ENCODE measurements at places on chromosomes 7 and 10.

DNA sequence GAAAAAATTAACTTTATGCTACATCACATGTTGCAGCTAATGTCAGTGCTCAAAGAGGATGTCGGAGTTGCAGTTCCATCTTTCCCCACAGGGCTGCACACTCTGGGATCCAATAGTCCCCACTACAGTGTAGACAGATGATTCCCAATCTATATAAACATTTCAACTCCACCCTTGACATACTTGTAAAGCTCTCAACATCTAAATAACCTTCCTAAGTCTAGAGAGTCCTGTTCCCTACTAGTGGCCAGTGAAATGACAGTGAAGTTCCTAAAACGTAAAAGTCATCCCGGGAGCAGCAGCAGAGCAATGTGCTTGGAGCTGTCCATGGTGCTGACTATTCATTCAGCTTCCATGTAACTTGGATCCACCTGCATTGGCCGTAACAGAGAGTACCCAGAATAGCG, 145.1 kb downstream of the GRM8 start:
- DNase-seq = peak; percentile 31

DNA sequence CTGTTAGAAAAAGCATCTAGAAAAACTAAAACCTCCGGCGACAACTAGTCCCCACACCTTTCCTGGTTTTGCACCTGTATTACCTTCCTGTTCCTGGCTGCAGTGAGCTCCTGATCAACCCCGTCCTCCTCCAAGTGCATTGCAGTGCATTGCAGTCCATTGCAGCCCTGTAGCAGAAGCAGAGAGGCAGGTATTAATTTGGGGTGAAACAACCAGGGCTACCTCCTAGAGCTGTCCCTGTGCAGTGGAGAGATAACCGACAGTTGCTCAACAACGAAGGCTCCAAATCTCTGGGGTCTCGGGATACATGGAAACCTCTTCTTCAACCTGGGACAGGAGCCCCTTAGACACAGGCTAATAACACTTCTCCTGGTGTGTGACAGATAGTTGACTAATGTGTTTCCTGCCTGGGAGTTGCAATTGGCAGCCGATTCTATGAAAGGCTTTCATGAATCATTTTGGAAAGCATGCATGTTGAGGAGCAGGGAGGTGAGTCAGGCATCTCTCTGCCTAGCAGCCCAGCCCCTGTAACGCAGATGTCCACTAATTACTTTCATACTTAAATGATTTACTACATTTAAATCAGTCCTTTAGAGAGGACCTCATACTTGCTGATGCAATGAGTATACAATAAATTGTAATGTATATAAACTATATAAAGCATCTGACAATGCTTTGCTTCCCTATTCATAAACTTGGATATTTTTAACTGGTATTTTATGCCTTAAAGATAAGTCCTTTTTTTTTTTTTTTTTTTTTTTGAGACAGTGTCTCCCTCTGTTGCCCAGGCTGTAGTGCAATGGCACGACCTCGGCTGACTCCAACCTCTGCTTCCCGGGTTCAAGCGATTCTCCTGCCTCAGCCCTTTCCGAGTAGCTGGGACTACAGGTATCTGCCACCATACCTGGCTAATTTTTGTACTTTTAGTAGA, 59.0 kb downstream of the PRR15 start:
- DNase-seq = no peak

- DNase-seq = no peak
These were observed 1.6 kb upstream of the SAMD9 start for GRCh38 chr7:93119191-93119905.

- no peak for DNase-seq
These were observed 189.9 kb upstream of the KLF14 start for GRCh38 chr7:130923930-130924329.

GRCh38 chr10:47420305-47421056, 36.4 kb upstream of the ZNF488 start:
- DNase-seq = no peak

- DNase-seq = no peak
These were observed 592.6 kb downstream of the REEP3 start for GRCh38 chr10:64113792-64114191.

DNA sequence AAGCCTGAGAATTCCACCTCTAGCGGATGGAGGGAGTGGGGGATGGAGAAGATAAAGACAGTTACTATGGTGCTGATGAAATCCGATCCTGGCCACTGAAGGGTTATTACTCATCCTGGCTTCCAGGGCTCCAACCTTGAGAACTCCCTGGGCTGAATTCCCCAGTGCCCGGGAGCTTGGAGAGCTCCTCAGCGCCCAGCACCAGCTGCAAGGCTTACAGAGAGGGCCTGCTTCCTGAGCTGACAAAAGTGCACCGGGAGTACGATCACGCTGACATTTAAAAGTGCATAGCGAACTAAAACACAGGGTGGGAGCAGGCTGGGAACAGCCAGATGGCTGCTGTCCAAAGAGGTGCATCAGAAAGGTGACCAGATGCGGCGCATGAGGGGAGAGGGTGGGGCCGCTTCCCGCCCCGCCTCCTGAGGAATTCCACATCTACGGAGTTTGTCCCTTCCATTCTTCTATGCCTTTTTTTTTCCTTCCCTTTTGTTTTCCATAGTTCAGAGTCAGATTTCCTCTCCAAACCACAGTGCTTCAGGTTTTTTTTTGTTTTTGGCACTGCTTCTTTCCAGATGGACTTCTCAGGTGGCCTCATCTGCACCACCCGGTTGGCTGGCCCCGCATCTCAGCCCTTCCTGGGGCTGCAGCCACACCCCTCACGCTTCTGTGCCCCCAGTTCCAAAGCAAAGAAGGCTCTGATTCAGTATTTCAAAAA, 62.4 kb upstream of the MKRN1 start:
- DNase-seq = peak; percentile 80

GRCh38 chr7:139249179-139249810, 18.3 kb downstream of the UBN2 start:
- DNase-seq = no peak

DNA sequence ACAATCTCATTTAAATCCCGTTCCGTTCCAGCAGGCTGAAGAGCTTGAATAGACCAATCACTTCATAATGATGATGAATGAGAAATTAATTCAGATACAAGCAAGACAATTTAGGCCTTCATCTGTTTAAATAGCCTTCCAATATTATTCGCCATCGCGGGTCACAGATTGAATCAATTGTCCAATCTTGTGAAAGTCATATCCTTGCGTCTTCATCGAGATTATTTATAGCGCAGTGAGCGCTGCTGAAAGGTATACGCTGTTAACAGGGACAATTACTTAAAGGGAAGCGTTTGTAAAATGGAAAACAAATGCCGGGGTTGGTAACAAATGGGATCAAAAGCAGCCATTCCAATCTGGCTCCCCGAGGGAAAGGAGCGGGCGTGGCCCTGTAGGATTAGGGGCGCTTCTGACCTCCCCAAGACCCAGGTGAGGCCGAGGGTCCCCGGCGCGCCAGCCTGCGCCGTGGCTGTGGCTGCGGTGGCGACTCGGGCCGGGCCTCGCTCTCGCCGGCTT, 8.6 kb downstream of the EVX1 start:
- DNase-seq = no peak

DNA sequence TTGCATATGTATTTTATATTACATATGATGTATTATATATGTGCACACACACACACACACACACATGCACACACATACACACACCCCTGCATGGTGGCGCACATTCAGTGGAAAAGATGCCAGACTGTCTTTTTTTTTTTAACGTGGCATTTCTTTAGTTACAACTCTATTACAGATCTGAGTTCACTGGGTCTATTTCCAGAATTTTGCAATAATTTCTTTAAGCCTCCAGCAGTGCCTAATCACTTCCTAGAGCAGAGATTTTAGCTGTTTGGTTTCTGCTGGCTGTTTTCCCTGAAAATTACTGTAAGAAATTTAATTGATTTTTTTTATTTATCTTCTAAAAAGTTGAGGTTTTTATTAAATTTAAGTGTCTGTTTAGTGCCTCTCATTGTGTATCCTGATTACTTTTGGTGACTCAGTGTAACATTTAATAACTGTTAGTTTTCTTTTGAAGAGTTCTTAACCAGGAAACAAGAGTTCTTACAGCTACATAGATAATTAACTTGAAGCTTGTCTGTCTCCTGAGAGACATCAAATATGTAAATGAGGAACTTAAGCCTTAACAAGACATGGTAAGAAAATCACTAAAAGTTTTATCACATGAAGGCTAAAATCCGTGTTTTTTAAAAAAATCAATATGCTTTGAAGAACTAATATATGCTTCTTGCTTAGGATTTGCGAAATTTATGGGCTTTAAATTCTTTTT, 232.0 kb downstream of the MDFIC start:
- DNase-seq = no peak

DNA sequence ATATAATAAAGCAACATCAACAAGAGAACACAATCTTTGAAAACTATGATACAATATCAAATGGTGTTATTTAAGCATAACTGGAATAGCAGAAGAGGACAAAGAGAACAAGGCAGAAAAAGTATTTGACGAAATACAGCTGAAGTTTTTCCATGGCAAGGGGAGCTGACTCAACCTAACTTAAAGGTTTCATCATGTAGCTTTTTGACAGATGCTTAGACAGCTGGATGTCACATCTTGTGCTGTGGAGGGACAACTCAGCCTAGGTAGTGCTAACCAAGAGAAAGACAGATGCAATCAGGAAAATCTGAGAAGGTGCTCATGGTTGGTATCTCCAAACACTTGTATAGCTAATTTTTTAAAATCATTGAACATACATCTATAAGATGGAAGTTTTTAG, 208.2 kb downstream of the TFEC start:
- DNase-seq = no peak

DNA sequence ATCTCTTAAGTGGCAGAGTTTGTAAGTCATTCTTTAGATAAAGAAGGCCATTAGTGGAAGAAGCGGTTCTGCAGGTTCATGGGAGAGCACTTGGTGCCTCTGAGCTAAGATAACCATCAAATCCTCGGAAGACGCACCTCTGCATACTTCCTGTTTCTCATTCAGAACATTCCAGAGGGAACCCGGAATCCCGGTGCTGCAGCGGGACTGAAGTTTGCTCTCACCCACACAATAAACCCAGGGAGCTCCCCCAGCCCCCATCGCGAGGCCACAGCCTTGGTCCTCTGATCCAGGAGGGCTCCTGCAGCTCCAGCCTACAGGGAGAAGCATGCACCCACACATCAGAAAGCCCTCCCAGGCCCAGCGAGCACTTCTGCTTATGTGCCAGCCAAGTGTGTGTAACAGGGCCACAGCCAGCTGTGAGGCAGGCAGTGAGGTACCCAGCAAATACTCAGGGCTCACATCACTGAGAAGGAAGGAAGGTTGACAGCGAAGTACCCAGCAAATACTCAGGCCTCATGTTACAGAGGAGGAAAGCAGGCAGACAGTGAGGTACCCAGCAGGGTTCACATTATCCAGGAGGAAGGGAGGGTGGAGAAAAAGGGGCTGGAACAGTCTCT, 142.4 kb downstream of the DIP2C start:
- no peak for DNase-seq

GRCh38 chr10:69437321-69438259, 13.7 kb upstream of the TSPAN15 start:
- no peak for DNase-seq

GRCh38 chr10:104037261-104037951, 48.3 kb downstream of the COL17A1 start:
- no peak for DNase-seq

- no peak for DNase-seq
These were observed 164.9 kb downstream of the NSUN6 start for GRCh38 chr10:18486438-18486837.

All from NCI-H1694 (cell line).